GM04504 (cell line): ENCODE measurements at places on chromosomes 3 and 15.

DNA sequence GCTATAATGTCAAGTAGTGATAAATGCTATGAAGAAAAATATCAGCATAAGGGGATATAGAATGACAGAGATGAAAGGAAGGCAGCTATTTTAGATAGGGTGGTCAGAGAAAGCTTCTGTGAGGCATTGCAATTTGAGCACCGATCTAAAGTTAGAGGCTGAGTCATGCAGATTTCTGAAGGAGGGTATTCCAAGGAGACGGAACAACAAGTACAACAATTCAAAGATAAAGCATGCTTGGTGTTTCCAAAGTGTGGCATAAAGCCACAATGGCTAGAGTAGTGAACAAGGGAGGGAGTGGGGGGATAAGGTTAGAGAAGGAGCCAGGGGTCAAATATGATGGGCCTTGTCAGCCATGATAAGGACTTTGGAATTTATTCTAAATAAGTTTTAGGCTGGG lies 71.9 kb downstream of the PFN2 start:
- DNase-seq: no peak

DNA sequence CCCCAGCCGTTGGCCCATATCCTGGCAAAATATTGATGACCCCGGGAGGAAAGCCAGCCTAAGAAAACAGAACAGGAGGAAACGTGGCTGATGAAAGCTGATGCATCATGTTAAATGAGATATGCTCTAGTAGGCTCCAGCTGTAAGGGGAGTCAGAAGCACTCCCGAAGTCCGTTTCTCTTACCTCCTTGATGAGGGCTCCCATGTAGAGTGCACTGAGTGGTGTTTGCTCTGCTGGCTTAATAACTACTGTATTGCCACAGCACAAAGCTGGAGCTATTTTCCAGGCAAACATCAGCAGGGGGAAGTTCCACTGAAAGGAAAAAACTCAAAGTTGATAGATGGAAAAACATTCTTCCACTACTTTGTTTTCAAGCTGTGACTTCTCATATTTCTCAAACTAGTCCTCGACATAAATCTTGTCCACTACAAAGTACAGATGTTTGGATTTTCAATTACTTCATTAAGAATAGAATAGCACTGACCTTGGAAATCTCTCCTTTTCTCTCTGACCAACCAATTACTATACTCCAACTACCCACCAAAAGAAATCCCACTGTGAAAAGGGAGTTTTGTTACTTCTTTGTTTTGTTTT lies 72.7 kb downstream of the ALDH1A2 start:
- no peak for DNase-seq

GRCh38 chr15:61146091-61146930 lies 82.8 kb downstream of the RORA start:
- no peak for DNase-seq

DNA sequence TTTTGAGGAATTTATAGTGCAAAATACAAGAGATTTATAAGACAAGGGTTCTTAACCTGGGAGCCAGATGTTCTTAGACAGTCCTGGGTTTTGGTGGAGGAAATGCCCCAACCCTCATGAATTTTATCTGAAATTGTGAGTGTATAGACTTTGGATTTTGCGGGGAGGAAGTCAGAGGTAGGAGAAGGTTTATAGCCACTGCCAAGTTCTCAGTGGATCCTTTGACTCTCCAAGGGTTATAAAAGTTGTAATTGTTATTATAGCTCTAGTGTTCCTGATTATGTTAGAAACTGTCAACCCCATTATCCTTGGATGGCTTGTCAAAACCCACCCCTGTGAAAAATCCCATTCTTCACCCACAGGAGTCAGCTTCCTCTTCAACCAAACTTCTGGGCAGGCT lies 183.6 kb downstream of the LRTM1 start:
- no peak for DNase-seq

- DNase-seq: no peak
Observed at GRCh38 chr15:74962219-74962618, 5.6 kb upstream of the RPP25 start.

DNA sequence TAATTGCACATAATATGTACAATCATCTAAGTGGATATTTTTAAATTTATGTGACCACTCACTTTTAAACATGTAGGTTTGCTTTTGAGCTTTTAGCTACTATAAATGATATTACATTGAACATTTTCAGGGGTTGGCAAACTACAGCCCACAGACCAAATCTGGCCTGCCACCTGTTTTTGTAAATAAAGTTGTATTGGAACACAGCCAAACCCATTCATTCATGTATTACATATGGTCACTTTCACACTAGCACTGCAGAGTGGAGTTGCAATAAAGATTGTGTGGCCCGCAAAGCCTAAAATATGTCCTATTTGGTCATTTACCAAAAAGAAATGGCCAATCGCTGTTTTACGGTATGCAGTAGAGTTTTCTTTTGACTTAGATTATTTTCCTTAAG lies 21.2 kb downstream of the CMTM7 start:
- no peak for DNase-seq

- DNase-seq: no peak
Observed at GRCh38 chr3:135444058-135444457, 521.5 kb upstream of the PPP2R3A start.

- peak; percentile 78 for DNase-seq
Observed at GRCh38 chr3:134327594-134327975, 46.7 kb downstream of the AMOTL2 start.

- DNase-seq: no peak
Observed at GRCh38 chr3:45914362-45915058, 28.2 kb downstream of the CCR9 start.

DNA sequence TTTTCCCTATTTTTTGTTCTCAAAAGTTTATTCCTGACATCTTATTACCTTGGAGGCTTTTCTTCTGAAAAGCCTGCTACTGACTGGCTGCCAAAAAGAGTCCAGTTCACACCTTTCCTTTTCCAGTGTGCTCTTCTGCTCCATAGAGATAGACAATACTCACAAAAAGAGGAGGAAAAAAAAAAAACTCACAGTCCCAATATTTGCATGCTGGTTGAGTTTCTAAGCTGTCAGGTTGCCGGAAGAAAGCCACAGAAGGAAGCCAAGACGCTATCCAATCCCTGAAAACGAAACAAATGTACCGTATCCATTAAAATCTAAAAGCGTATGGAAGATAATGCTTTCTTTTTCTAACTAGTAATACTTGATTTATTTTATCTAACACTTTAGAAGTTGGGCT lies 299.5 kb downstream of the CADM2 start:
- DNase-seq: no peak

DNA sequence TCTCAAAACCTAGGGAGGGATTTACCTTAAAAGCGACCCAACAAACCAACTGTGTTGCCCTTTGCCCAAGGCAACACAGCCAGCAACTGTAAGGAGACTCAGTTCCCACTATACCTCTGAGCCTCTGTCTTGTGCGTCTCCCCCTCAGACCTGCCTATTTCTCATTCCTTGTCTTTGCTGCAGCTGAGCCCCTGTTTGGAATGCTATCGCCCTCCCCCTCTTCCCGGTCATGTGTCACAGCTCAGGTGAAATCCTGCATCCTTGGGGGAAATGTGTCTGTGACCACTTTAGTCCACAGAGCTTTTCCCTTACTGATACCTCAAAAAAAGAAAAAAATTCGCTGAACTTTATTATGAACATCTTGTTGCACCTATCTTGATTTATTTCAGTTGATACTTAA lies 52.0 kb upstream of the LRIG1 start:
- DNase-seq: no peak

DNA sequence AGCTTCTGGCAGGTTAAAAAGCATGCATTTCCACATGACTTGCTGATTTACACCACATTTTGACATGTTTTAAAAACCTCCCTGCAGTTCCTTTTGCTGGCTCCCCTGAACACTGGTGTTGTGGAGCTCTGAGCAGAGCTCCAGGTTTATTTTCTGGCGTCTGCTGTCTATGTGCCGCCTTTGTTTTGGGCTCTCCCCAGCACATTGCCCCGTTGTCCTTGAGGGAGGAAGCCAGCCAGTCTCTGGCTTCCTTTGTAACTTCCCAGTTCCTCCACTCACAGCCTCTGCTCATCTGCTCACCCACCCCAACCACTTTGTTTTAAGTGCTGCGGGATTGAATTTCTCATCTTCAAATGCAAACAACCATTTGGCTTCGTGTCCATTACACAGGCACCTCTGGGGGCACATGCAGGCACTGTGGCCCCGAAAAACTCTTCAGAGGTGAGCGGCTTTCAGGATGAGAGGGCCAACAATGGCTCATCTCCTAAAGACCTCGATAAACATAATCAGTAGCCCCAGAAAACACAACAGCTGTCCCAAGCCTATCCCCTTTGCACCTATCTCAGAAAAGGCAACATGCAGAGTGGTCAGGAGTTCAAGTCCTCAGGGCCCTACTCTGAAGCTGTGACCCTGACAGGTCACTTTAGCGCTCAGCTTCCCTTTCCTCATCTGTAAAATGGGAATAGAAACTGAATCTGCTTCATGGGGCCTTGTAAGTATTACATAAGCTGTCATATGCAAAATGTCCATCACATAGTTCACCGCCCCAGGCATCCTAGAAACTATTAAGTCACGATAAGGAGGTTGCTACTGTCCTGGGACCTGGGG lies 1.3 kb upstream of the MEF2A start:
- no peak for DNase-seq

GRCh38 chr3:126110431-126111125 lies 26.7 kb upstream of the SLC41A3 start:
- DNase-seq: no peak

- no peak for DNase-seq
Observed at GRCh38 chr3:157030712-157031111, 129.2 kb downstream of the CCNL1 start.

DNA sequence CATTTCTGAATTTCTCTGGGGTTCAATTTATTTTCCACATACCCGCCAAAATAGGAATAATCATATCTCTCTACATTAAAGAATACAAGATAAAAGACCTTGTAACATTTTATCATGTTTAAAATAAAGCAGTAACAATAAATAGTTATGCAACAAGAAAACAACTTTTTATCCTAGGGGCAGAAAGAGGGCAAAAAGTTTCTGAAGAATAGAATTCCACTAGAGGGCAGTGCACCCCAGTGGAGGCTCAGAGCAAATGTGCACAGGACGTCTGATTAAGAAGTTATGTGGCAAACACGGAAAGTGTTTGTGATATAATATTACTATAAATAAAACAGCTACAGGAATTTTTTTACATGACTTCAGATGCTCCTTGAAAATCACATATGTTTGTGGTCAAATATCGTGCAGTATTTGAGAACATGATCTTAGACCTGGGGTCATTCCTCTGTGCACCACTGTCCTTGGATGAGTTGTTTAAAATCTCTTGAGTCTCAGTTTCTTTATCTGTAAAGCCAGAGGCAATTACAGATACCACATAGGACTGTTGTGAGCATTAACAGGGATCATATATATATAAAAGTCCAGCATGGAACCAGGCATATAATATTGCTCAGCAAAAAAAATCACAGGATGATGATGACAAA lies 13.2 kb upstream of the PIK3R4 start:
- DNase-seq: no peak

DNA sequence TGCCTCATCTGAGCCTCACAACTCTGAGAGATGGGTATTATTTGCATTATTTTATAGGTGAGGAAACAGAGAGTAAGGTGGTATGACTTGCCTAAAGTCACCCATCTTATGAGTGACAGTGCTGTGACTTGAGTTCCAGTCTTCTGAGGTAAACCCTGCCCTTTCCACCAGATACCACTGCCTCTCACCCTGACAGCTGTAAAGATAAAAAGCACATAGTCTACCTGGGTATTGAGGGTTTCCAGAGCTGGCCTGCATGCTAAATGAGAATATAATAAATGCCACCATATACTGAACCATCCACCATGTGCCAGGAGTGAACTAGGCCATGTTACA lies 25.6 kb downstream of the RASGRP1 start:
- no peak for DNase-seq

DNA sequence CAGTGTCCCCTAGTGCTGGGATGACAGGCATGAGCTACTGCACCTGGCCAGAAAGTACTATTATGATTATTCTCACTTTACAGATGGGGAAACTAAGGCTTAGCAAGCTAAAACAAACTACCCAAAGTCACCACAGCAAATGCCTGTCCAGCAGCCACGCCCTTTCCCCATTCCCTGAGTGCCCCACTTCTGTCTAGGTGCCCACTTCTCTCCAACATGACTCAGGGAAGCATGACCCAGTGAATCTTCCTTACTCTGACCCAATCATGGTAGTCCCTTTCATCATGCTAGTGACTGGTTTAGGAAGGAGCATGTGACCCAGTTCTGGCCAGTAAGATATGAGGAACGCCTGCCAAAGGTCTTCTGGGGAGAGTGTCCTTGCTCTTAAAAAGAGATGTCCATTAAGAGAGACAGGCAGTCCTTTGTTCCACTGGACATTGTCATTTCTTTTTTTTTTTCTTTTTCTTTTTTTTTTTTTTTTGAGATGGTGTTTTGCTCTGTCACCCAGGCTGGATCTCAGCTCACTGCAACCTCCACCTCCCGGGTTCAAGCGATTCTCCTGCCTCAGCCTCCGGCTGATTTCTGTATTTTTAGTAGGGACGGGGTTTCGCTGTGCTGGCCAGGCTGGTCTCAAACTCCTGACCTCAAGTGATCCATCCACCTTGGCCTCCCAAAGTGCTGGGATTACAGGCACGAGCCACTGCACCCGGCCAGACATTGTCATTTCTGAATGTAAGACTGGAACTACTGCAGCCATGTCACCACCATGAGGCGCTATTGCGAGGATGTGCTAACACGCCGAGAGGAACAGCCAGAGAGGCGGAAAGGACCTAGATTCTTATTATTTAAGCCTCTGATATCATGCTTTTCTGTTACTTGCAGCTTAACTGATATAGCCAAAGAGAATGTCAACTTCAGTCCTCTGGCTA lies 19.8 kb downstream of the MEGF11 start:
- no peak for DNase-seq

DNA sequence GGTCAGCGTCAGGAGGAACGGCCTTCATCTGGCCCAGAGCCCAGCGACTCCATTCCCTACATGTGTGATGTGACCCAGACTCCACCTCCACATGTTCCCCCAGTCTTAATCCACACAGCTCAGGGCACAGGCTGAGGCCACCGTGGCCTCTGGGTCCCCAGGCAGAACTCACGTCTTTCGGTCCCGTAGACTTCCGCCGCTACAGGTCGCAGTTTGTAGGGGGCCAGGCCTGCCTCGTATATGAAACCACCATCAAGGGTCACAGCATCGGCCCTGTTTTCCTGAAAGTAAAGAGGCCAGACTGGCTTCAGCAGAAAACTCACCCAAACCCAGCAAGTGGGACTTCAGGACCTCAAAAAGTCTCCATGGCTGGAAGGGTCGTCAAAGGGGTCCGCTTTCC lies 8.6 kb downstream of the LTF start:
- DNase-seq: no peak

DNA sequence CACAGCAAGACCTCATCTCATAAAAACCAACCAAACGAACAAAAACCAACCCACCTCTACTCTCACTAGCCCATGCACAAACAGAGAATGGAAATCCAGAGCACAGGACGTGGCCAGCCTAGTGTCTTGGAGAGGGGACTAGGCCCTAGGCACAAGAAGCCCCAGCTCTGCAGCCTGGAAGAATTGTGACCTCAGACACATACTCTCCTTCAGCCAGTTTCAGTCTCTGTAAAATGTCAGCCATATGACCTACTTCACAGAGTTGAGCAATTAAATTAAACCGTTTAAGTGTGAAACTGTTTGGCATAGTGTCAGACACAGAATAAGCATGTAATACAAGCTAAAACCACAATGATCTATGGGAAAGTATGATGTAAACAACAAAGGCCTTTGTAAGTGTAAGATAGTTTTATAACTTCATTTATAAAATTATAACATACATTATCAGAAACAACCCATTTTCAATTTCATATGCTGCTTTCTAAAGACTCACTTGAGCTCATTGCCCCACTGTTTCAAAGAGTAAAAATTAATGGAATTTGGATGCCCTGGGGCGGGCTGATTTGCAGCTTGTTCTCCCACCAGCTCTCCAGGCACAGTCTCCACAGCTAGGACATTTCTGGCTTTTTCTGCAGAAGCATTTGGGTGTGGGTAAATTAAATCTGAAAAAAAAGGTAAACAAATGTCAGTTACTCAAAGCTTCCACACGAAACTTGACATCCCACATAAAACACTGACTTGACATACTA lies 32.9 kb downstream of the TBC1D2B start:
- no peak for DNase-seq
